T-helper 1 cell (primary cell): ENCODE measurements at places on chromosomes 5 and 9.

DNA sequence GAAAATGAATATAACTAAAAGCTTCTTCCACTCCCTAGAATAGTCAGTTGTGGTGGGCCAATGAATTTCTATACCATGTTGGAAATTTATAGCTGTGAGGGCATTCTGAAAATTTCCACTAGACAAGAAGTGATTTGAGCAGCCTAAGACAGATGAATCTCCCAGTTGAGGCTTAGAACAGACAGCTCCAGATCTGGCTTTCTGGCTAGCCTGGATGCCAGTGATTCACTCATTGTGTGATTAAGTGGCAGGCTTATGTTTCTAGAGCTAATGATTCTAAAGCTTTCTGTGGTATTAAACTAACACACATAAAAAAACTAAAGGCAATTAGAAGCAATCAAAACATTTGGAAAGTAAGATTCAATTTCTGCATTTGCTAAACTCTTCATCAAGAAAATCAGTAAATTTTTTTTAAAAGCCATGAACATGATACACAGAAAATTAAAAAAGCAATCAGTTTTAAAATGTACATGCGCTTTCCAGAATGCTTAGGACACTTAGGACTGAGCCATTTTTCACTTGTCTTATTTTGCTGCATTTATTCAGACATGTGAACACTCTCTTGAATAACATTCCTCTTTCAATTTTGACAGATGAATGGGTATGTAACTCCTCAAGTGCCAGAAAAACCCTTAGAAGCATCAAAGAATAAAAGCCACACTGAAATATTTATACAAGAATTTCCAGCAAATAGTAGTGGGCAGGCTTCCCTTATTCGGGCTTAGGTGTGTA, 100.5 kb upstream of the GNAQ start:
- DNase-seq: no peak

GRCh38 chr9:120289990-120290975, 289.7 kb downstream of the CDK5RAP2 start:
- DNase-seq: no peak

DNA sequence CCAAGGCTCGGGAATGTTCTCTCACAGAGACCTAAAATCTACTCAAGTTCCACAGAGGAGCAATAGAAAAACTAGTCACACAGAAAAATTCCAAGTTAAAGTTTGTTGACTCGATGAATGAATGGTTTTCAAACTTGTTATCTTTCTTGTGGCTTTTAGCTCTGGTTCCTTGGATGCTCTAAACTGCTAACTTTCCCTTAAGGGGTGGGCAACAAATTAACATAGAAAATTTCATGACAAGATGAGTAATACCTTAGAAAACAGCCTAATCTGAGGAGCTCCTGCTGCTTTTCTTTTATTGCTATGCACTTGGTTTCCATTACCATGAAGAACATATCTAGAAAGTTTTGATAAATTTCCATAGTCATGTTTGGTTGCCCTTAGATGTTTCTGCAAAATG, 100.2 kb upstream of the CCDC112 start:
- no peak for DNase-seq

DNA sequence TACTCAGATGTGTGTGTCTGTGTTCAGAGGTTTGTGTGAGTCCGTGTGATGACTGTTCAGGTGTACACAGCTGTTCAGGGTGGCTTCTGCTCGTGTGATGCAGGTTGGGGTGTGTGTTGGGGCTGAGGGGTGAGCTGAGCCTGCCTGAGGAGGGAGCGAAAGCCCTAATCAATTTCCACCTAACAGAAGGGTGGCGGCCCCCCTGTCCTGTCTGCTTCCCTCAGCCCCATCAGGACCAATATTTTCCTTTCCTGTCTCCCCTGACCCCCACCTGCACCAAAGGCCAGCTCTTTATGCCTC, 30.2 kb downstream of the LHX2 start:
- DNase-seq: no peak

DNA sequence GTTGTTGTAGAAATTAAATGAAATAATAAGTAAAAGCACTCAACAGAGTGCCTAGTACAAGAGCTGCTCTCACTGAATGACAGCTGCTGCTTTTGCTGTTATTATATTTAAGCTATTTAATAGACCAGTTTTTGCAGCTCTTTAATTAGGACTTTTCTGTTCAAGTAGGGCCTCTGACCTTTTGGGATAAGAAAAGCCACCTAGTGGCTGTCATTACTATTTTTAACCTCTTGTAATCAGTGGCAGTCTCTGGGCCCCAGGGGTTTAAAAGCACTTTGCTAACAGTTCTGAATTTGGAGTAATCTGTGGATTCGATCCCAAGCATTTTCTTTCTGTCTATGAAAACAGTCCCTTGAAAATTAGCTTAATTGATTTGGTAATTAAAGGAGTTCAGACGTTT, 121.1 kb downstream of the NUDT12 start:
- no peak for DNase-seq

DNA sequence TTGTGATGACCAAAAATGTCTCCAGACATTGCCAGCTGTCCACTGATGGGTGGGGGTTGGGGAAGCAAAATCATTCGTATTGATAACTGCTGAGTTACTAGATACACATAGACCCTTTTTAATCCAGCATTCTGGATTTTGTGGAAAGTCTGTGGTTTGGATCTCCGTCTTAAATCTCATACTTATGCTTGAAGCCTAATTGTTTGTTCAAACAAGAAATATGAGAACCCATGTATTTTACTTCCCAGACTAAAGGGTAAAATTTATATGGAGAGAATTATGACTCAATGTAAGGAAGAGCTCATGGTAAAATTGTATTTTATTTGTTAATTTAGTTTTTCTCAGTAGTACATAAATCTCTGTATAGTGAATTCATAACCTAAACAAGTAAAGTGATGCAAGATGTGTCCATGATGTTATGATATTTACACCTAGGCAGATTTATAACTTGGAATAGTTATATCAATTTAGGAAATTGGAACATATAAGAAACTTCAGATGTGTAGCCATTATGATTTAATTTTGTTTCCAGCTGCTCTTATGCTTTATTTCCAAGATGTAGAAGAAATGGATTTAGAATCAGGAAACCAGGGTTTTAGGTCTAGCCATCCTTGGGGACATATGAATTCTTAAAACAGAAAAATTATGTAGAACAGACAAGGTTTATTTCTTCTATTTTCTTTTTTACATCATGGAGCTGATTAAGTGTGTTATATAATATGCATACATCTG, 4.5 kb upstream of the OGN start:
- DNase-seq: no peak

- DNase-seq: no peak
Measured at GRCh38 chr9:35714579-35715252, 17.3 kb downstream of the TLN1 start.

DNA sequence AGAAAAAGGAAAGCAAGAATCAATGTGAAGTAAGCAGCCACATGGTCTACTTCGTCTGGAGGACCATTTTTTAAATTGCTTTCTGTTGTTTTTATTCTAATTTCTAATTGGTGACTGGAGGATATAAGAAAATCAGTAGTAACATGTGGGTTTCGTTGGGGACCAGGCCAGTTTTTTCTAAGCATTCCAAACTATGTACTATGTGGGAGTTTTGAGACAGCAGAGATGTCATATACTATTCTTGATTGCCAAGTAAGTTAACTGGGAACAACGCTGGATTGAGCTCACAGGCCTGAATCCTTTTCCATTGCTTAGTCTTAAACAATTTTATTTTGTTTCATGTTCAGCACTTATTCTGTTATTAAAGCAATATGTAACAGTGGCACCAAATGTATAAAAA, 225.7 kb downstream of the TMEM167A start:
- DNase-seq: no peak

GRCh38 chr9:110426052-110426709, 88.5 kb upstream of the TXNDC8 start:
- no peak for DNase-seq

DNA sequence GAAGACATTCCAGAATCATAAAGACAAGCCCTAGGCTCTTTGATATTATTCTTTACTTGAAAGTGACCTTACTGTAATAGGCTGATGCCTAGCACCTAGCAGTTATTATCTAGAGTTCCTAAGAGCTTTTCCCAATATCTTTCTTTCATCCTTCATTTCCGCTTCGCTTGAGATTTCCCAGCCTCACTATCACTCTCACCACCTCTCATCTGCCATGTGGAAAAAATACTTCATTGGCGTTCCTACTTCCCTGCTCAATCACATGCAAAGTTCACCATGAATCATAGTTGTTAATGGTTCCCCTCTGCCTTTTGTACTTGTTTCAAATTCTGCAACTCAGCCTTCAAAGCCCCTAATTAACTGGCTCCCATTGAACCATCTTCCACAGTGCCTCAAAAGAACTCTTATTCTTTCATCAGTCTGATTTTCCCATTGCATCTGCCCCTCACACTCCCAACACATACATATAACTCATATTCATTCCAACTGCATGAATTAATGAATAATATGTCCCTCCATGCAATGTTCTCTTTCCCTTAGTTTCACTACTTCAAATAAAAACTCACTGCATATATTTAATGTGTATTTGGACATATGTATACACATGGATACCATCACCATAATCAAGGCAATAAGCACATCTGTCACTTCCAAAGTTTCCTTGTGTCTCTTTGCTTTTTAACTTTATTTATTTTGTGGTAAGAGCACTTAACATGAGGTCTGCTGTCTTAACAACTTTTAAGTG, 221.6 kb downstream of the PARP8 start:
- no peak for DNase-seq

DNA sequence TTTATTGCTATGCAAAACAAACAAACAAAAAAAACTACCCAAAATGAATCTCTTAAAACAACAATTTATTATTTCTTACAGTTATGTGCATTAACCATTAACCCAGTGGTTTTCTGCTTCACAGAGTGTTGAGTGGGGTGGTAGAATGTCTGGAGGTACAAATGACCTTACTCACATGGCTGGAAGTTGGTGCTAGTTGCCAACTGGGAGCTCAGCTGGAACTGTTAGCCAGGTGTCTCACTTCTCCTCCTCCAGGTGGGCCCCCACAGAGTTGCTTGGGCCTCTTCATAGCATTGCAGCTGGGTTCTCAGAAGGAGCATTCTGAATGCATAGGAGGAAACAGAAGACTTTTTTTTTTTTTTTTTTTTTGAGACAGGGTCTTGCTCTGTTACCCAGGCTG, 10.5 kb upstream of the B4GALT1 start:
- no peak for DNase-seq

GRCh38 chr5:124591583-124591982, 154.9 kb downstream of the ZNF608 start:
- DNase-seq: no peak

DNA sequence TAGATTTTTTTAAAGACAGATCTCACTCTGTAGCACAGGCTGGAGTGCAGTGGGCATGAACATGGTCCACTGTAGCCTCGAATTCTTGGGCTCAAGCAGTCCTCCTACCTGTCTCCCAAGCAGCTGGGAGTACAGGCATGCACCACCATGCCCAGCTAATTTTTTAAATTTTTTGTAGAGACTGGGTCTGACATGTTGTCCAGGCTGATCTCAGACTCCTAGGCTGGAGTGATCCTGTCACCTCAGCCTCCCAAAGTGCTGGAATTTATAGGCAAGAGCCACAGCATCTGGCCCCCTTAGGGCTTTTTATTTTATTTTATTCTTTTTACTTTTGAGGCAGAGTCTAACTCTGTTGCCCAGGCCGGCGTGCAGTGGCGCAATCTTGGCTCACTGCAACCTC, 56.4 kb downstream of the NSD1 start:
- no peak for DNase-seq

GRCh38 chr5:99019812-99020697, 91.2 kb upstream of the CHD1 start:
- DNase-seq: no peak

GRCh38 chr9:34190996-34191892, 12.4 kb downstream of the UBAP1 start:
- no peak for DNase-seq

- DNase-seq: no peak
Measured at GRCh38 chr5:58191443-58191842, 268.4 kb downstream of the PLK2 start.

GRCh38 chr5:8773046-8773615, 772.7 kb downstream of the SEMA5A start:
- no peak for DNase-seq

GRCh38 chr5:2295476-2295875, 412.8 kb upstream of the IRX4 start:
- no peak for DNase-seq

- DNase-seq: no peak
Measured at GRCh38 chr5:79859588-79859987, 131.5 kb downstream of the MTX3 start.

GRCh38 chr9:87195306-87195705, 248.0 kb upstream of the GAS1 start:
- DNase-seq: no peak
